GM18507 (cell line): ENCODE measurements at places on chromosomes 3 and 15.

DNA sequence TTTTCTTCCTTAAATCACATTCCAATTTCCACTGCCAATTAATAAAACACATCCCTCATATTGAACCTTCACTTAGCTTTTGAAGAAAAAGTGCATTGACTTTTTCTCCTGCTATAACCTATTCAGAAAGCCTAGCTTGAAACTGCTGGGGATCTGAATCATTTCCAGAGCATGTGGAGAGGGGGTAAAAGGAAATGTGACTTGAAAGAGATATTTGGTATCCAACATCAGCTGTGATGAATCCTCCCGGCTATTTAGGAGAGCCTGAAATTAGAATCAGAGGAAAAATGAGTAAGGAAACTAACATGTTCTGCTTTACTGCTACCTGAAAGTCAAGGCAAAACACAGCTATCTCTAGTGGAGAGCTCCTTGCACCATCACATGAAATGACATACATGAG, 2.6 kb upstream of the GNB5 start:
- DNase-seq = no peak

GRCh38 chr15:41564960-41565502, 6.0 kb downstream of the TYRO3 start:
- DNase-seq = no peak

DNA sequence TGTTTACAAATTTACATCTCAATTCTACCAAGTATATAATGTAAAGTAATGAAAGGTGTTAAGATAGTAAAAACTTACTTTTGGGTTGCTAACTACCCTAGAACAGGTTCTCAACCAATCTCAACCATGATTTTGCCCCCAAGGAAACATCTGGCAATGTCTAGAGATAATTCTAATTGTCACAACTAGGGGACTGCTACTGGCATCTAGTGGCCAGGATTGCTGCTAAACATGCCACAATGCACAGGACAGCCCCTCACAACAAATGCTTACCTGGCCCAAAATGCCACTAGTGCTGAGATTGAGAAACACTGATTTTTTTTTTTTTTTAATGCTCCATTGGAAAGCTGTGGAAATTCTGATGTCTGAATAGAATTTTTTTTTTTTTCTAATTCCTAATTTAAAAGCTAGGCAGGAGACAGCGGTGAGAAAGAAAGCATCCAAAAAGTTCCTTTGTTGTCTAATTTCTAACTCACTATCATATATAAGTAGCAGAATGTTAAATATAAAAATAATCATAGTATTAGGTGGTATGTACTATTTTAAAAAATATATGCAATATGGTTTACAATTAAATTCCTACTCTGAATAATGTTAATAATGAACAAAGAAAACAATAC, 81.5 kb downstream of the TJP1 start:
- no peak for DNase-seq

DNA sequence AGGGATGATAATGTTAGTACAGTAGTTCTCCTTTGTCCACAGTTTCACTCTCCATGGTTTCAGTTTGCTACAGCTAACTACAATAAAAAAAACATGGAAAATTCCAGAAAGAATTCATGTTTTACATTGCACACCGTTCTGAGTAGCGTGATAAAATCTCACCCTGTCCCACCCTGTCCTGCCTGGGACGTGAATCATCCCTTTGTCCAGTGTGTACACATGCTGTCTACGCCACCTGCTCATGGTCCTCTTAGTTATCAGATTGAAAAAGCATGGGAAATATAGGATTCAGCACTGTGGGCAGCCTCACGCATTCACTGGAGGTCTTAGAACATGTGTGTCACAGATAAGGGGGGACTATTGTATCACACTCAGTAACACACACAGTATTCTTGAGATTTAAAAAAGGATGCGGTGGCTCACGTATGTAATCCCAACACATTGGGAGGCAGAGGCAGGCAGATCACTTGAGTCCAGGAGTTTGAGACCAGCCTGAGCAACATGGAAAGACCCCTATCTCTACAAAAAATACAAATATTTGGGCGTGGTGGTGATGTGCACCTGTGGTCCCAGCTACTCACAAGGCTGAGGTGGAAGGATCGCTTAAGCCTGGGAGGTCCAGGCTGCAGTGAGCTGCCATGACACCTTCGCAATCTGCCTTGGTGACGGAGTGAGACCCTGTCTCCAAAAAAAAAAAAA, 8.7 kb upstream of the FLNB start:
- no peak for DNase-seq

GRCh38 chr15:48352474-48353072, 21.3 kb downstream of the DUT start:
- no peak for DNase-seq

GRCh38 chr3:136192831-136193230, 3.3 kb downstream of the MSL2 start:
- no peak for DNase-seq

DNA sequence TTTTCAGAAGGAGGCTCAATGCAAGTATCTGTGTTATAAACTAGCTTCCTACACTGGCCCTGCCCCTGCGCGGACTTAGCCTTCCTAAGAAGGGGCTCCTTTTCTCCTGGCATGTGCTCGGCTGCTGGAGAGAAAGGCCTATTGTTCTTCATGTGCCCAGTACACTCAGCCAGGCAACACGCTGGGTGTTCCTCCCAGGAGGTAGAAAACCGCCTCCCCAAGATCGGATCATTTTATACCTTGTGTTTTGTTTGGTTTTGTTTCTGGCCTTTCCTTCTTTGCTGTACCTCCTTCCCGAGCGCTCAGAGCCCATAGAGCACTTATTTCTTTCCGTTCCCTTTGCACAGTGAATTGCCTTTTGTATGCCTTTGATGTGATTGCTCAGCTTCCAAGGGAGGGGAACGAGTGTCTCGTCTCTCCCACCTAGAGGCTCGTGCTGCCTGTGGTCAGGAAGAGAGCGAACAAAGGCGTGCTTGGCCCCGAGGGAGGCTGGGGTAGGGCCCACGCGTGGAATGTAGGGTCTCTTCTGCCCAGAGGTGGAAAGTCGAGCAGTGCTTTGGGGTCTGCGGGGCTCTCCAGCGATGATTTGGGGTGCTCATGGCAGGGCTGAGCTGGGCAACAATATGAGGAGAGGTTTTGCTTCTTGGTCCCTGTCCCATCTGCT, 30.0 kb downstream of the CCNL1 start:
- no peak for DNase-seq

DNA sequence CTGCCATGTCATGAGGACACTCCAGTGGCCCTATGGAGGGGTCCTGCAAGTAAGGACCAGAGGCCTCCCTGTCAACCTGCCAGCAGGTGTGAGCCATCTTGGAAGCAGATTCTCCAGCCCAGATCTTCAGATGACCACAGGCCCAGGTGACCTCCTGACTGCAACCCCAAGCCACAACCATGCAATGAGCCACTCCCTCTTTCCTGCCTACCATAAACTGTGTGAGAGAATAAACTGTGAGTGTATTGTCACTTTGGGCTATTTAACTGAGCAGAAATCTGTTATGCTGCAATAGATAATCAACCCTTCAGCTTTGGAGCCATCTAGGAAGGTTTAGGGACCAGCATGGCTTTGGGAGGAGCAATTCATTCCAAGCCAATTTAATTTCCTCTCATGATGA, 367.9 kb downstream of the SHQ1 start:
- no peak for DNase-seq

DNA sequence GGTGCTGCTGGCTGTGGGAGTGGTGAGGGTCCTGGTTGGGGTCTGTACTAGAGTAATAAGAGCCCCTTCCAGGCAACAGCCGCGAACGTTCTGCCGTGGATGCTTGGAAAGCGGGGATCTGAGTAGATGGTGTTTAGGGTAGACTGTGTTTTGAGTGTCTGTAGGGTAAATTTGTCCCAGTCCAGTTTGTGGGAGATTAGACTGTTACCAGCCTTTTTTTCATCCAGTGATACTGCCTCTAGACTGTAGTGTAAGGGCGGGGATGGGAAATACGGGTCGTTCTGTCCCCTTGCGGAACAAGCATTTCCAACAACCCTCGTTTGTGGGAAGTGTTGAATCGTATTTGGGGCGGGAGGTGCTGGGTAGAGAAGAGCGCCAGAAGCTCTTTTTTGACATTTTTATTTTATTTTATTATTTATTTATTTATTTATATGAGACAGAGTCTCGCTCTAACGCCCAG, 424 bp downstream of the HAUS2 start:
- DNase-seq = no peak

DNA sequence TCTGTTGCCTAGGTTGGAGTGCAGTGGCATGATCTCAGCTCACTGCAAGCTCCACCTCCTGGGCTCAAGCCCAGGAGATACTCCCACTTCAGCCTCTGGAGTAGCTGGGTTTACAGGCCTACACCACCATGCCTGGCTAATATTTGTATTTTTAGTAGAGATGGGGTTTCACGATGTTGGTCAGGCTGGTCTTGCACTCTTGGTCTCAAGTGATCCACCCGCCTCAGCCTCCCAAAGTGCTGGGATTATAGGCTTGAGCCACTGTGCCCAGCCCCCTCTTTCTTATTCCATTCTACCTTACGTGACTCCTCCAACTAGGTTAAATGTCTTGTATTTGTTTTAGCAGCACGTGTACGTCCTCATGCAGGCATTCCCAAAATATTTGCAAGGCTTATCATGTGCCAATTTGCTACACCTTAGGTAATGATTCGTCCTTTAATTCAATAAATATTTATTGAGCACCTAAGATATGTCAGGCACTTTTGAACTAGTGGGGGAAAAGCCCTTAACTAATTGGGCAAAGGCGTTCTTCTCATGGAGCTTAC, 14.9 kb upstream of the MAGI1 start:
- DNase-seq = no peak

GRCh38 chr3:134693226-134693625, 42.4 kb upstream of the KY start:
- DNase-seq = no peak

DNA sequence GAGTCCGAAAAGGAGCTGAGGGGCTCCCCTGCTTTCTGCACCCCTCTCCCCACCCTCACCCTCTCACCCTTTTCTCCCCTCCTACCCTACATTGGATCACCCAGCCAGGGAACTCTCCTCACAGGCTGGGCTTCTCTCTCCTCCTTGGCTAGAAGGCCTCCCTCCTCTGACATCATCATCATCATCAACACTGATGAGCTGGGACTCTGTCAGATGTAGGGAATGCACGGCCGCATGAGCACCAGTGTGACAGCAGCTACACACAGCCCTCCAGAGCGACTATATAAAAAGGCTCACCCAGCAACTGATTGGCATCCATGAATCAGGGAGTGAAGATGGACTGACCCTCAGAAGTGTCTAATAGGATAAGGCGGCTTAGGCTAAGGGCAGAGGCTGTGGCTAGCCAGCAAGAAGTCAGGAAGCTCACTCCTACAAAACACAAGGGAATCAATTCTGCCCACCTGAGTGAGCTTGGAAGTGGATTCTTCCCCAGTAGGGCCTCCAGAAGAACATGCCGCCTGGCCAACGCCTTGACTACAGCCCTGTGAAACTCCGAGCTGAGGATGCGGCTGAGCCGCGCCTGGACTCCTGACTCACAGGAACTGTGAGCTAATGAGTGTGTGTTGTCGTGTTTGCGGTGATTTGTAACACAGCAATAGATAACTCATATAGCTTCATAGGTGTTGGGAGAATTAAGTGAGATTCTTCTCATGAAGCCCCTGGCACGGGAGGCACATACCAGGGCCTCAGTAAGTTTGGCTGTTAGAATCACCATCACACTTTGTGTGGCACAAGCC, 147.6 kb downstream of the FAM43A start:
- no peak for DNase-seq

GRCh38 chr3:11668243-11669235, 24.8 kb upstream of the VGLL4 start:
- DNase-seq = no peak

DNA sequence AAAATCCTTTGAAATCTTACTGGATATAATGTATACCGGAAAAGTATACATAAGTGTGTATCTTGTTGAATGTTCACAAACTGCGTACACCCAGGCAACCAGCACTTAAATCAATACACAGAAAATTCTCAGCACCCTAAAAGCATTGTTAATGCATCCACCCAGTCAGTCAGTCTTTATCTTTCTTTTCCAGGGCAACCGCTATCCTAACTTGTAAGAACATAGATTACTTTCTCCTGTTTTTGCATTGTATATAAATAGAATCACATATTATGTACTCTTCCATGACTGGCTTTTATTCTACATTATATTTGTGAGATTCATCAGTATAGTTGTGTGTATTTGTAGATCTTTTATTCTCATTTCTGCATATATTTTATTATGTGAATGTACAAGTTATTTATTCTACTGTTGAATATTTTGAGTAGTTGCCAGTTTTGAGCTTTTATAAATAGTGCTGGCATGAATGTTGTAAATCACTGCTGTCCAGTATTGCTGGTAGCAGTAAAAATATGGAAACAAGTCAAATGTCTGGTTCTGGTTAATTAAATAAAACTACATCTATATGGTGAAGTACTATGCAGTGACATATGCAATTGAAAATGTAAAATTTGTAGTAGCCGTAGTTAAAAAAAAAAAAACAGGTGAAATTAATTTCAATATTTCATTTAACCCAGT, 62.1 kb downstream of the PDCD6IP start:
- no peak for DNase-seq

DNA sequence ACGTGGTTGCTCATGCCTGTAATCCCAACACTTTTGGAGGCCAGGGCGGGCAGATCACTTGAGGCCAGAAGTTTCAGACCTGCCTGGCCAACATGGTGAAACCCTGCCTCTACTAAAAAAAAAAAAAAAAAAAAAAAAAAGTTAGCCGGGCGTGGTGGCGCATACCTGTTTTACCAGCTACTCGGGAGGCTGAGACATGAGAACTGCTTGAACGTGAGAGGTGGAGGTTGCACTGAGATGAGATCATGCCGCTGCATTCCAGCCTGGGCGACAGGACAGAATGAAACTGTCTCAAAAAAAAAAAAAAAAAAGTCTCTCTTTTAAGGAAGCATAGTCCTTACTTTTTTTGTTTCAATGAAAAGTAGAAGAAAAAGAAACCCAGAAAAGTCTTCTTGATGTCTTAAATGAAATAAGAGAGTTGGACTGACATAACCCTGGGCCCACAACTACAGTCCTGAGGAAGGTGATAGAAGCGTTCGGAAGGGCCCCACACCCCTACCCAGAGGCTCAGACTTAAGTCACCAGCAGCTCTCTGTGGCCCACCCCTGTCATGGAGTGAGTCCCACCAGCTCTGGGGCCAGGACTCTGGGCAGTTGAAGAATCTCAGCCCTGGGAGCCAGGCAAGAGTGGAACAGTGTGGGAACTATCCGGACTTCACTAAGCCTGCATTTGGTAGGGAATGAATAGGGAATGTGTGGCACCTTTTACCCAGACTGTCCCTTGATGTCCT, 2.6 kb downstream of the NME9 start:
- DNase-seq = no peak

DNA sequence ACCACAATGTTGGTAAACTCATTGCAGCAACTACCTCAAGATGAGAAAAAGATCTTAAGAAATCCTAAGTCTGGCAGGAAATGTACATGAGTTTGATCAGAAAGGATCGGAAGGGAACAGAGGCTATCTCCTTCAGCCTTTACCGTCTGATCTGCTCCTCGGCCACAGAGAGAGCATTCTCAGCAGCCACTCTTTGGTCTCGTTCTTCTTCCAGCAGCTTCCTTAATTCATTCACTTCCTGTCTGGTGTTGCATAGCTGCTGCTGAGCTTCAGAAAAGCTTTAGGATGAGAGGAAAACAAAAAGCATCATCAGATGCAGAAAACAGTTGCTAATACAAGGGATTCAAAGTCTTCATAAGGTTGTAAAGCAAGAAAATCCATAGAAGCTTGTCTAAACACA, 6.6 kb upstream of the HCLS1 start:
- no peak for DNase-seq

GRCh38 chr15:47741082-47741481, 23.8 kb downstream of the SEMA6D start:
- DNase-seq = no peak
